ENCODE measurements at places on chromosomes 5 and 9.
A peak's percentile ranks its signal among the peaks of the same experiment; 100 is the strongest.

- DNase-seq = no peak
Observed at GRCh38 chr5:170533383-170533782, 29.6 kb downstream of the KCNIP1 start.

DNA sequence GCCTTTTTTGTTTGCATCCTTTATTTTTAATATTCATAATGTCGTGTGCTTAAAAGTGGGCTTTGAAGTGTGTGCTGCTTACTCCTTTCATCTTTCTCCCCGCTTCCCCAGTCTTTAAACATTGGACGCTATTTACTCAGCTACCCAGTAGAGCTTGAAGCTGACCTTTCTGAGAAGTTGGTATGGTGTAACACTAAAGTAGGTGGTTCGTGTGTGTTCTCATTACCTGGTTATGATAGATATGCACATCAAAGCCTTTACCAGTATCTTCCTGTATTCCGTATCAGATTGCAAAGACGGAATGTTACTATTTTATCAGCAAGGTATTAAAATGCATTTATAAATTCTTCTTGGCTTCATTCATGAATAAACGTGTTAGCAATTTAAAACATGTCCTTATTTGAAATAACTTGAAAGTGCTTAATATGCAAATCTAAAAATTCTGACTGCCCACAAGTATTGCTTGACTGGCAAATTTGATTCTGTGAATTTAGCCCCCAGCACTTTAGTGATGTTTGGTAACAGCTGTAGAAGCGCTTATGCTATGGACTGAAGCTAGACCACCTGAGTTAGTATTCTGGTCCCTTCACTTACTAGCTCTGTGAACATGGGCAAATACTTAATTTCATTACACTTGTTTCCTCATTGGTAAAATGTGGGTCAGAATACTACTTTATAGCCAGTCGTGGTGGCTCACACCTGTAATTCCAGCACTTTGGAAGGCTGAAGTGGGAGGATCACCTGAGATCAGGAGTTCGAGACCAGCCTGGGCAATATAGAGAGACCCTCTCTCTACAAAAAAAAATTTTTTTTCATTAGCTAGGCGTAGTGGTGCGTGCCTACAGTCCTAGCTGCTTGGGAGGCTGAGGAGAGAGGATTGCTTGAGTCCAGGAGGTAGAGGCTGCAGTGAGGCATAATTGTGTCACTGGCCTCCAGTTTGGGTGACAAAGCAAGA is 1.7 kb downstream of the RRAGA start:
- DNase-seq = no peak

DNA sequence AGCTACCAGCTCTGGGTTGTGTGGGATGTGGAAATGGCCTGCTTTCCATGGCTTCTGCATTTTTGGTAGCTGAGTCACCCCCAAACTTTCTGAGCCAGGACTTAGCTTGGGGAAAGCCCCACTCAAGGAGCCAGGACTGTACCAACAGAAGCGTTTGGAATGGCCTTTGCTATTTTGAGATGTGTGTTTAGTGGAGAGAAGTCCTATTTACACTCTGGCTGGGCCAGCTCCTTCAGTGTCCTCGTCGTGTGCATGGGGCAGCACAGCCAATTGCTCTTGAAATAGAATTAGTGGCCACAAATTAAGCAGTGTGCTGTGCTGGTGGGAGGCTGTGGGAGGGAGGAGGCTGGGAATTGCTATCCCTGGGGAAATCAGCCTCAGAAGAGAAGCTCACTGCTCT is 51.6 kb downstream of the ENTREP1 start:
- peak; percentile 77 for DNase-seq

- DNase-seq = no peak
Observed at GRCh38 chr5:98372351-98372750, 401.1 kb upstream of the RGMB start.

DNA sequence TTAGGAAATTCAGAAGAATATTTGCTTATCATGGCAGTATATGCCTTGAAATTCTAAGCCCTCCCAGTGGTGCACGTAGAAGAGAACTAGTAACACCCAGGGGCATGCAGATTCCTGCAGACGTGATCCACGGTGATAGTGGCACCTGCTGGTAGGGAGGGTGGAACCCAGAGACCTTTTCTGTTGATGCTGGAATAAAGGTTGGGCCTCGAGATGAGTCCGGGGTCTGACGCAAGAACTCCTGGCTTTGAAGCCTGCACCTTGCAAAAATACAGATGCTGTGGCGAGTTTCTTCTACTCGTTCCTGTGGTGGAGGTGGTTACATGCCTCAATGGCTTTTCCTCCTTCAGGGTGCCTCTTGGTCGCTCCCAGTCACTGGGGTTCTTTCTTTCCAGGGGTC is 39.5 kb upstream of the PHF2 start:
- no peak for DNase-seq

- peak; percentile 14 for DNase-seq
Observed at GRCh38 chr5:21236971-21237427, 1249.0 kb upstream of the CDH18 start.

DNA sequence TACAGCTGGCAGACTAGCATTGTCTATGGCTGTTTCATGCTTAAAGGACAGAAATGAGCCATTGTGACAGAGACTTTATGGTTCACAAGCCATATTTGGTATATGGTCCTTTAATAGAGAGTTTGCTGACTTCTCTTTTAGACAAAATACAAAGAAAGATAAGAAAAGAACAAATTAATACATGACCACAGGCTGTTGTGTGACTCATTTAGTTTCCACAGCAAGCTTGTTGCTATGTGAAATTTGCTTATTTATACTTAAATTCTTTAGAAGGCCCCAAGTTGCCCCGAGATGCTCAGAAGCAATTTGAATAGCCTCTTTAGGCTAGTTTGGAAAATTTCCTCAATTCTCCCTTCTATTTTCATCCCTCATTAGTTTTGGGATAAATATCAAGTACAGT is 315.3 kb upstream of the RPS23 start:
- DNase-seq = peak; percentile 42

- no peak for DNase-seq
Observed at GRCh38 chr9:87556039-87556438, 58.4 kb downstream of the DAPK1 start.

GRCh38 chr5:101878190-101878589 is 417.9 kb downstream of the SLCO4C1 start:
- no peak for DNase-seq

GRCh38 chr5:172731680-172732074 is 39.3 kb downstream of the DUSP1 start:
- no peak for DNase-seq

DNA sequence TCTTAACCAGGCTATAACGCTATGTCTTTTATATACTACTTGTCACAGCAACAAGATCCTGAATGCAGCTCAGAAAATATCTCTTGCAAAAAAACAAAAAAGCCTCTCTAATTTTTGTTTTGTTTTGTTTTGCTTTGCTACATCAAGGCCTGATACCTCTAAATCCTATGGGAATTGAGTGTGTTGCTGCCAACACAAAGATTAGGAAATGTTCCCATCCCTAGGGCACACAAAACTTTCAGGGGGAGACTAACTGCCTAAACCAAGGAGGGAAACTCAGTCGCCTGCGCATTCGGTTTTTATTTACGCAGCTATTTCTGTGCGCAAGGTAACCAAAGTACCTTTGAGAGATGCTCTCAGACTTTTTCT is 1.7 kb downstream of the SSBP2 start:
- DNase-seq = no peak

DNA sequence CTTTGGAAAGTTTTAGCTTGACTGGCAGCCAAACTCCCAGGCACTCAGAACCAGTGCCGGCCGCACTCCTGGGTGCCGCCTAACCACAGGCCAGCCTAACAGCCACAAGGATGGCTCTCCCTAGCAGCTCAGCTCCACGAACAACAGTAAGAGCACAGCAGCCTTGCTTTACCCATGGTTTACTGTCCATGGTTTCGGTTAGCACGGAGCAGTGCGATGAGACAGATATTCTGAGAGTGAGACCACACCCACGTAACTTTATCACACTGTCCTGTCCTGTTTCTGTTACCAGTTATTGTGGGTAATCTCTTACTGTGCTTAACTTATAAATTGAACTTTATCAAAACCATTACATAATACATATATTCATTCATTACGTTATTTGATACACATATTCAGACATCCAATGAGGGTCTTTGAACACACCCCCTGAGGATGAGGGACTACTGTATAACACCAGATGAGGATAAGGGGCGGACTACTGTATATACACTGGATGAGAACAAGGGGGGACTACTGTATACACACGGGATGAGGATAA is 12.4 kb downstream of the CLPTM1L start:
- no peak for DNase-seq

DNA sequence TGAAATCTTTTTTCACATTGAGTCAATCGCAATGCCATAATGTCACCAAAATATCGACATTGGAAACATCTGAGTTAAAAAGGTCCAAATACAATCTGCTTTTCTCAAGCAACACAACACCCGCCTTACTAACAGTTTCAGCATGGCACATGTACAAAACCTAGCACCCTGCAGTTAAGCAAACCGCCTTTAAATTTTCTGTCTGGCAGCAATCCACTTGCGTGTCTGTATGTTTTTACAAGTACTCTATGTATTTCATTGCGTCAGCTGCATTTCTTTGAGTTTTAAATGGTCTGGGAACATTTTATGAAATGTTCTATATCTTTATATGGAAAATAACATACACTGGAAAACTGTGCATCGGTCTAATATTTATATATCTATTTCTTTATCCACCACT is 134.6 kb downstream of the DENND1A start:
- DNase-seq = no peak

- DNase-seq = no peak
Observed at GRCh38 chr9:132626285-132626684, 43.5 kb downstream of the DDX31 start.

DNA sequence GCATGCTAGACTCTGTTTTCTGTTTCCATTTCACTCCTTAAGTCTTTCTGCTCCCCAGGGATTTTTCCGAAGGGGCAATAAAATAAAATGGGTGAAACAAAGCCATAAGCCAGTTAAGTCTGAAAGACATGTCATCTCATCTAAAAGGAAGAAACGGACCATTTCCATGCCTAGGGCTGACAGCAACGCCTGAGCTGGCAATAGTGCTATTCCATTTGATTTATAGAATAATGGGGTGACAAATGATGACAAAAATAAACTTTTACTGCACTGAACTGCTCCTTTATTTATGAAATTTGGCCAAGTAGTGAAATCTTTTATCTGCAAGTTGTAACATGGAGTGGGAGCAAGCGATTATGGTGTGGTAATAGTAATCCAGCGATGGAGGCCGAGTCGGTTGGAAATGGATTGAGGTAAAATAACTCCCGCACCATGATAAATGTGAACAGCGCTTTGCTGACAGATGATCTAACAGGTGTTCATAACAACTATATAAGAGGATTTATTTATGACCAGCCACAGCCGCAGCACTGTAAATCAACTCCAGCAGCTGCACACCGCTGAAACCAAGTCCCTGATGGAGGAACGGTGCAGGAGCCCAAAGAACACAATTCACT is 219.8 kb upstream of the TBCA start:
- DNase-seq = no peak

- no peak for DNase-seq
Observed at GRCh38 chr5:74640954-74641734, 616 bp upstream of the ENC1 start.
